ENCODE measurements at places on chromosomes 3 and 15. TPM values are rescaled to one million over a fixed set of nuclear protein-coding genes. Genes with fewer than 3 reads are reported as not detected.

GRCh38 chr15:81385721-81386076 lies 11.7 kb upstream of the TMC3 start:
- no peak for DNase-seq

- DNase-seq, result peak; percentile 84
These were observed 710 bp downstream of the TJP1 start for GRCh38 chr15:29821416-29822099.

GRCh38 chr3:150890295-150890694 lies 14.9 kb downstream of the MINDY4B start:
- DNase-seq, result no peak

Gene B3GALNT1
- 27.6 TPM for total RNA-seq

Gene GOLGA8M
- 0.31 TPM for total RNA-seq

GRCh38 chr15:72728821-72729220 lies 42.8 kb downstream of the BBS4 start:
- DNase-seq, result no peak

DNA sequence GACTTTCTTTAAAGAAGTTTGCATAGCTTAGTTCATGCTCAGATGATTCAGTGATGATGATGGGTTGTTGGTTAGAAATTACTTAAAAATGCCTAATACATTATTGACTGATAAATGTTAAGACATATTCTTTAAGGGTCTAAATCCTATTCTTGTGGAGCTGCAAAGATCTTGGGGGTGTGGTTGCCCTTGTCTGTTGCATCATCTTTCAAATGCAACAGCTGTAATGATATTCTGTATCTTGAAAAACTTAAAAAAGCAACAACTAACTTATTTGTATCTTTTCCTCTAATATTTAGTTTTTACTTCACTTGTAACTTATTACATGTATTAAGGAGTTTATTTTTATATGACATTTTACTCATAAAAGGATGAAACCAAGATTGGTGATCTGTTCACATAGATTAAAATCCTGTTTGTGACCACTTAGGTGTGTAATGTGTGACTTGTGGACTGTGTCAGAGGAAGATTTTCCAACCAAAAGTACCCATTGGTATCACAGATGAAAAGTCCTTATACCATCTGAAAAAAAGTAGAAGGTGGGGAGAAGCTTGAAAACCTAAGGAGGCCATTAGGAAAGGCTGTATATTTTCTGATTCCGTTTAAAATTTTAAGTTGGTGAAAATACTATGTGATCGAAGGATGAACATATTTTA lies 142.8 kb downstream of the IGF1R start:
- DNase-seq, result no peak

Gene DPPA2
- not detected for total RNA-seq

- DNase-seq, result no peak
These were observed 9.5 kb downstream of the MGA start for GRCh38 chr15:41669701-41670100.

Gene SNURF
- 6.3 TPM for total RNA-seq

- no peak for DNase-seq
These were observed 28.7 kb upstream of the PLOD2 start for GRCh38 chr3:146189519-146190173.

GRCh38 chr15:67607329-67607728 lies 64.8 kb downstream of the MAP2K5 start:
- DNase-seq, result no peak

DNA sequence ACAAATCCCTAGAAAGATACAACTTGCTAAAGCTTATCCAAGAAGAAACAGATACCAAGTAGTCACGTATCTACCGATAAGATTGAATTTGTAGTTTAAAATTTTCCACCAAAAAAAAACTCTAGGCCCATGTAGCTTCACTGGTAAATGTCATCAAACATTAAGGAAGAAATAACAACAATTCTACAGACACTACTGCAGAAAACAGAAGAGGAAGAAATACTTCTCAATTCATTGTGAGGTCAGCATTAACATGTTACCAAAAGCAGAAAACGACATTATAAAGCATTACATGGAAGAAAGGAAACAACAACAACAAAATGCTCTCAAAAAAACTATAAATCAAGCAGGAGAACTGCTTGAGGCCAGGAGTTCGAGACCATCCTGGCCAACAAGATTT lies 27.5 kb upstream of the TM4SF19 start:
- DNase-seq, result no peak

GRCh38 chr15:42880121-42880520 lies 40.5 kb downstream of the TTBK2 start:
- no peak for DNase-seq

Gene CCRL2
- 4.2 TPM for total RNA-seq

Gene KBTBD13
- total RNA-seq, result 4.4 TPM

DNA sequence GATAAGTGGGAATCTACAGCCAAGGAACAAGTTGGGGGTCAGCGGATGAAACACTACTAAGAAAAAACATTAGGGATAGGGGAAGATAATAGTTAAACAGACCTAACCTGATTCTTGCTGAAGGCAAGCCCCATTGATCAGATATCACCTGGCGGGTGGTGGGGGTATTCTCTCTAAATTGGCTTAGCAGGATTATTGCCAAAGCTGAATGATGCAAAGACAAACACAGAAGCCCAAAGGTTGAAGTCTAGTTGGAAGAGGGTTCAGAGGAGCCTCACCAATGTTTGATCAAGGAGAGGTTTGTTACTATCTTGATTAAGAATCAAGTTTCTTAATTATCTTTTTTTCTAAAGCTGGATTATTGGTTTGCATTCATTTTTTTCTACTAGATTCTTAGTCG lies 371.9 kb upstream of the CNTN4 start:
- DNase-seq, result no peak

Gene SCAMP5
- 4.0 TPM for total RNA-seq

GRCh38 chr3:105523501-105523900 lies 156.8 kb downstream of the ALCAM start:
- DNase-seq, result no peak

DNA sequence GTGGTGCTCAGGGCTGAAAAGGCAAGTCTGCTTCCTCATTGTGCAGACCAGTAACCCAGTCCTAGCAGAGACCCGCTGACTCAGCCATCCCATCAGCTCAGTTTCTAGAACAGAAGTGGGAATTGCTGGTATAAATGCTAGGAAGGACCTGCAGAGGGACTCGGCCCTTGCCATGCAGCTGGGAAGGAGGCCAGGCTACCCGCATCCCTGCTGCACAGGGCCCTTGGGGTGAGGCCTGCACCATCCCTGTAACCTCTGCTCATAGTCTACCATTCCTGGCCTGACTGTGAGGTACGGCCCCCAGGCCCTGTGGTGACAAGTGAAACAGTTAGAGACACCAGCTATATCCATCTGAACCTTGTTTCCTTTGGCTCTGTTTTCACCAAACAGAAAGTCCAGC lies 23.5 kb downstream of the RAB6B start:
- no peak for DNase-seq

DNA sequence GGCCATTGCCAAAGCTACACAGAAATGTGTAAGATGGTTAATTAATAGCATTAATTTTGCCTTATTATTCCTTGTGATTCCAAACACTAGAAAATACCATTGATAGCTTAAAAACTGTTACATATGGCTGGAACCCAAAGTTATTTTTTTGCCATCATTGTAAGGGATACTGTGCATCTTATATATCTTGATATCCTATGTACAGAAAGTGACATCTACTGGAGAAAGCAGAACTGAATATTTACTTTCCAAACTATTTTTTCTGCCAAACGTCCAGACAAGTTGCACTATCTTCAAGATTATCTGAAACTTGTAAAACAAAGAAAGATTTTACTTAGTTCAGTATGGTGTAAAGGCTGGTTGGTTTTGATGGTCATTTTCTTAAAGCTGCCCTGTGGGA lies 33.3 kb upstream of the MEIS2 start:
- no peak for DNase-seq

GRCh38 chr15:49964551-49964950 lies 154.5 kb downstream of the ATP8B4 start:
- DNase-seq, result no peak

GRCh38 chr15:84840741-84841429 lies 23.7 kb downstream of the ALPK3 start:
- DNase-seq, result peak; percentile 84

DNA sequence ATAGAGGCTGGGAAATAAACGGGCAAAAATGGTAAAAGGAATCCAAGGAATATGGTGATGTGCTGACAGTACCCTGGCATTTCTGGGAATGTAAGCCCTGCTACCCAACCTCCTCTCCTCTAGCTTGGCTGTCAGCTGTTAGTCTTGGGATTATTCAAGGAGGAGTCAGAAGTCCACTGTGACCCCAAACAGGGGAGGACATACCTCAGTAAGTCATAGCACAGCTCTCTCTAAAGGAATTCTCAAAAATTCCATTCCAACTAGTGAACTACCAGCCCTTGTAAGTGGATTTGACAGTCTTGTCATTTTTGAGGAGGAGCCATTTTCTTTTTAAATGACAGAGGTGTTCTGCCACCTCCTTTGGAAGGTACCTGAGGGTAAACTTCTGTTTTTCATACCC lies 207.5 kb downstream of the PDCD6IP start:
- DNase-seq, result no peak

DNA sequence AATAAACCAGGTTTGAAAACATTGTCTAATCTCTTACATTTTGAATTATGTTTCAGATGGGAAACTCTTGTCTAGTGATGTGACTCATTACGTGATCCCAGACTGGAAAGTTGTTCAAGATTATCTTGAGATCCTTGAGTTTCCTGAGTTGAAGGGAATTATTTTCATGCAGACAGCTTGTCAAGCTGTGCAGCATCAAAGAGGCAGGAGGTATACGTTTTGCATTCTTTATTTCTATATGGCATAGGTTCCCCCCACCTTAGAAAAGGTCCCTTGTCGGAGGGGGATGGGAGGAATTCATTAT lies 1.5 kb downstream of the DIS3L start:
- DNase-seq, result no peak

Gene CHRFAM7A
- total RNA-seq, result 0.43 TPM

GRCh38 chr15:93235926-93236780 lies 147.1 kb upstream of the RGMA start:
- peak; percentile 72 for DNase-seq

GRCh38 chr3:195698325-195698646 lies 22.5 kb upstream of the MUC20 start:
- no peak for DNase-seq

DNA sequence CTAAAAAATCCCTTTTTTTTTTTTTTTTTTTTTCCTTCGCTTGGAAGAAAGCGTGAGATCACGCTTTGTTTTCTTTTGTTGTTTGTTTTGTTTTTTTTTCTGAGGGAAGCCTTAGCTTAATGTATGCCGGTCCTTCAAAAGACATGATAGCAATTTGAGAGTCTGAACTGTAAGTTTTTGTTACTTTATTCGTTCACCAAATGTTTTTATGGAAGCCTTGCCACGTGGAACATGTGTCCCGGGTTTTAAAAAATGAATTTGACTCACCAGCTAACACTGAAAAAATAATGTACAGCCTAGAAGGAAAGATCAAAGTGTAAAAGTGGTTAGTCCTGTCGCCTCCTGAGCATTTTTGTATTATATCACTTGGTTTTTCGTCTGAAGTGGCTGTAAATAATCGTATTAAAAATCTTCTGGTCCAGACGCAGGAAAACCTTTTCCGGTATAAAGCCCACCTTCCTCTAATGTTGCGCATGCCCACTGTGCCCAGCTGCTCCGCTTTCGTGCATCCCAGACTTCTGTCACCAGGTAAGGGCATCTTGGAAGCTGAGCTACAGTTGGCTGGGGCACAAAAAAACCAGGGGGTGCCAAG lies 795 bp upstream of the MYNN start:
- peak; percentile 81 for DNase-seq

DNA sequence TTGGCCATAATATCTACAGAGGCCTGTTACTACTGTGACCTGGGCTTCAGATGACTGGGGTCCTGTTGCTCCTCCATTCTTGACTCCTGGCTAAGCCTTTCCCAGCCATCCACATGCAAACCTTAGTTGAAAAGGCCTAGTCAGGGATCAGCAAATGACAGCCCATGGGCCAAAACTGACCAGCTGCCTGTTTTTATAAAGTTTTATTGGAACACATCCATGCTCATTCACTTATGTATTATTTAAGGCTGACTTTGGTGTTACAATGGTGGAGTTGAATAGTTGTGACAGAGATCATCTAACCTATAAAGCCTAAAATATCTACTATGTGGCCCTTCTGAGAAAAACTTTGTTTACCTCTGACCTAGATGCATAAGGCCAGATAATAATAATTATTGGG lies 16.8 kb upstream of the SLC4A7 start:
- DNase-seq, result no peak

- DNase-seq, result no peak
These were observed 185.0 kb upstream of the ANKRD28 start for GRCh38 chr3:15982667-15983196.

DNA sequence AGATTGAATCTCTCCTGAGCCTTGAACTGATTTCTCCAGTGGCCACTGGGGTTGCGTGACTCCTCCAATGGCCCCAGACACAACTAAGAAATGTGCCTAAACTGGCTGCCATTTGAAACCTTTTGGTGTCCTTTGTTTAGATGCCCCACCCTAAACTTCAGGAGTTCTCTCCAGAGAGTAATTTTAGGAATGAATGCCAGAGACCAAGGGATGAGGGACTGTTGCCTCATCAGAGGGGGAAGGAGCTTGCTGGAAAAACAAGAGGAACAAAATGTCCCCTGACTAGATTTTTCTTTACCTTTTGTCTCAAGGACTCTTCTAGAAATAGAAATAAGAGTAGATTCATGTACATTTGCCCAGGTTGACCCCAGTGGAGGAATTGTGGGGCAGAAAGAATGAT lies 8.1 kb upstream of the ADPRH start:
- DNase-seq, result no peak

Gene CD96
- 0.55 TPM for total RNA-seq

DNA sequence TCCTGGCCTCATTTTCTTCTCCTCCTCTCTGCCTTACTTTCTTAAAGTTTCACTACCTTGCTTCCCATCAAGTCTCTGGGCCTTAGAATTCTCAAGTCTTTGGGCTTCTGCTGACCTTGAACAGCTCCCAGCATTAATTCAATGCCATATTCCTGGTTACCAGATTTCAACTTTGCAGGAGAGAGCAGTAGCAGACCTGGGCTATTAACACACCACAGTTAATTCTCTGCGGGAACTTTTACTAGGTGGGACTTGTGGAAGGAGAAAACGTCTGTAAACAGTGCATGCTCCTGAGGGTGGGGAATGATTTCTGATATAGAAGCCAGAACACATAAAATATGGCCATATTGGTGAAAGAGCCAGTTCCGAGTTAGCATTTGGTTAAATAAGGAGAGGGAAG lies 214.6 kb downstream of the MEIS2 start:
- DNase-seq, result no peak

Gene FSTL1
- total RNA-seq, result 380 TPM

GRCh38 chr3:164890061-164890460 lies 188.2 kb downstream of the SI start:
- DNase-seq, result no peak

DNA sequence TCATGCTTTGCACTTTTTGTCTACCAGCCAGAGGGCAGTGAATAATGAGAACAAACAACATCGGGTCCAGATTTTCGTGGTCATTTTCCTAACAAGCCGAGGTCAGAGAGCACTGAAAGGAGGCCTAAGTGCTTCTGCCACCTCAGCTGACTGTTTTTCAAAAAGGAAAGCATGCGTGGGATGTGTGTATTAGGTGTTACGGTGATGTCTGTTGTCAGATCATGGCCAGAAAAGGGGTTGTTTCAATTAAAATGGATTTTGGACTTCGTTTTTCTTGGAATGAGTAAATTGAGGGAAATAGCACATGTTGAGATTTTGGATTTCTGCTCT lies 99.5 kb downstream of the APBA2 start:
- DNase-seq, result no peak

Gene ATP13A5
- not detected for total RNA-seq

- DNase-seq, result no peak
These were observed 350.9 kb downstream of the ULK4 start for GRCh38 chr3:41611008-41611407.
